ENCODE measurements at places on chromosomes 12 and 14. TPM values are rescaled to one million over a fixed set of nuclear protein-coding genes. Genes with fewer than 3 reads are reported as not detected.

The CLEC14A gene
- 3.2 TPM for total RNA-seq

The HOXC9 gene
- not detected for total RNA-seq

The PMCH gene
- not detected for total RNA-seq

The CCDC198 gene
- total RNA-seq: not detected

The KERA gene
- 1.2 TPM for total RNA-seq

The HSPB8 gene
- 1.2 TPM for total RNA-seq

The BAZ1A gene
- total RNA-seq: 16.2 TPM

Data from temporal lobe (tissue), 4 donors.